Right ventricle myocardium superior (tissue), 1 donor: ENCODE measurements at places on chromosomes 4 and X. TPM values are rescaled to one million over a fixed set of nuclear protein-coding genes. Genes with fewer than 3 reads are reported as not detected.

DNA sequence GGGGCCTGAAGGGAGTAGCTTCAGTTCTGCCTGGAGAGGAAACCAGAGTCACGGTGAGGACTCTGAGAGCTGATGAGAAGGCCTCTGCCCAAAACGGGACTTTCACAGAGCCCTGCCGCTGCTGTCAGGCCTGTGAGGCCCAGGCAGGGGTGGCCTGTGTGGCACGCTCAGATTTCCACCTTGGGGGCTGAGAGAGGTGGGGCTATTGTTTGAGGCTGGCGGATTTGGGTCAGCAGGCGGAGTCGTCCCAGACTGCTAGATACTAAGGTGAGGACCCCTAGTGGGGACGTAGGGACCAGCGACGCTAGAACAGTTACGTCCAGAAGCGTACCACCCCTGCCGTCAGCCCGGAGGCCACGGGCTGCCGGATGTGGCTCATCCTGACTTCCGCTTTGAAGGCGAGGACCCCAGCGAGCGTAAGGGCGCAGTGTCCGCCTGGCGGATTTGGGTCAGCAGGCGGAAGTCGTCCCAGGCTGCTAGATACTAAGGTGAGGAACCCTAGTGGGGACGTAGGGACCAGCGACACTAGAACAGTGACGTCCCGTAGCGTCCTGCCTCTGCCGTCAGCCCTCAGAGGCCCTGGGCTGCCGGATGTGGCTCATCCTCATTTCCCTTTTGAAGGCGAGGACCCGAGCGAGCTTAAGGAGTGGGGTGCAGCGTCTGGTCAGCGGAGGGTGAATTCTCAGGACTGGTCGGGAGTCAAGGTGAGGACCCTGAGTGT lies at the start of gene MAGEB1:
Gene MAGEB1, plus strand, starts transcription at position 378 of the 721 bp plus-strand sequence. CDS start 3,348 bp downstream, outside the sequence.
- DNase-seq, result no peak

DNA sequence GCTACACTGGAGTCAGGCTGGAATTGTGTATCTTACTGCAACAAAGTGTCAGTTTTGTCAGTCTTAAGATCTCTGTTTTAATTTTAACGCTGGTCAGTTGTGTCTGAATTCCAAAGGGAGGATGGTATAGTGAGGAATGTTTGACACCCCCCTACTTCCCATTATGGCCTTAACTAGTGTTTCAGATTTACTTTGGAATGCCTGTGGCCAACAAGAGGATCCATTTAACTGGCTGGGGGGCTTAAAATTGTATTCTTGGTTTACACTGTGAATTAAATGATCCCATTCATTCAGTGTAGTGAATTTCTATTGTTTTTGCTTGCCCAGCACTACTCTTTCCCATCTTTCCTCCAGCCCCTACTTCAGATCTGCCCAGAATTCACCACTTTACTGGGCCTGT lies 75.8 kb upstream of the IQCM start:
- no peak for DNase-seq

GRCh38 chr4:153485860-153486259 lies 19.7 kb downstream of the TMEM131L start:
- DNase-seq, result no peak

DNA sequence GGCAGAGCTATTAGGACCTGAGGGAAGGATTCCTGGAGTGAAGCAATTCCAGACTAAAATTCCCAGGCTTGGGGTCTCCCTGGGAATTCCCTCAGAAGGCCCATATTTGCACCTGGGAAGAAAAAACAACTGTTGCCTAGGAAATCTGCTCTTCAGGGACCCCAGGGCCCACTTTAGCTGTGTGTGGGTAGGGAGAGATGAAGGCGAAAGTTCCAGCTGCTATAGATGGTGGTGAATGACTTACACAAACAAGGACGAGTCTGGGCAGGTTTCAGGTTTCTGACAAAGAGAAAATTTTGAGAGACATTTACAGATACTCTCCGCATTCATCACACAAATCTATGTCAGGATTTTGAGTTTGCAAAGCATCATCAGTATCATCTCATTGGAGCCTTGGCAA lies 126.1 kb downstream of the GPC3 start:
- DNase-seq, result no peak

DNA sequence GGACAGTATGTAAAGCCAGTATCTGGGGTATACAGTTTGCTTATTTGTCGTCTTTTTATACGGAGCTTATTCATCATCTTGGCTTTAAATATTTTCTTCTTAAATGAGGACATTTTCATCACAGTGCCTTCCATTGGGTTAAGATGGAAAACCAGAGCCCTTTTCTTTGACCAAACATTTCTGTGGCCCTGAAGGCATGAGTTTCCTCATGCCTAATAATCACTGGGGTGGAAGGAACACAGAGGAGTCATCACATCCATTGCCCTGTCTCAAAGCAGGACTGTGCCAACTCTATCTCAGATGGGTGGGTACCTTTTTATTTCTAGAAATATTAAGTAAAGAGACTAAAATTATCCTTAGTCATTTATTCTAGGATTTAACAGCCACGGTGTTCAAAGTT lies 40.0 kb downstream of the CHRDL1 start:
- DNase-seq, result no peak

GRCh38 chr4:187128222-187128621 lies 404.6 kb upstream of the FAT1 start:
- DNase-seq, result no peak

DNA sequence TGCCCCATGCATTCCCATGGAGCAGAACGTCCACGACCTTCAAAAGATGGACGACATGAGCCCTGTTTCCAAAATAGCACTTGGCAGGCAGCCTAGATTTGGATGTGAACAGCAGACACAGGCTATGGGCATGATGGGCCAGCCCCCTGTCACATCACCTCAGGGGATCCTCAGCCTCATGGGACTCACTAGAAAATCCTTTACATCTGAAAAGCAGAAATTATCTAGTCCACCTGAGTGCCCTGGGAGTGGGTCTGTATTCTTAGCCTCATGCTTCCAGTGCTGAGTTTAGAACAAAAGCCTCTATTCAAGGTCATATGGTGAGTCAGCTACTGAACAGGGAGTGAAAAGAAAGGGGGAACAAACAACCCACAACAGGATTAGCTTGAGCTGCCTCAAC lies 35.8 kb downstream of the GRIA3 start:
- peak; percentile 36 for DNase-seq

Gene FRAS1
- 2.5 TPM for total RNA-seq

Gene STK26
- 0.51 TPM for total RNA-seq

Gene UTP3
- total RNA-seq, result 15.0 TPM

Gene TLR2
- 3.5 TPM for total RNA-seq

Gene SLC26A1
- 0.19 TPM for total RNA-seq

Gene LAMP2
- total RNA-seq, result 49.2 TPM

Gene GPRASP1
- 3.8 TPM for total RNA-seq

Gene CXCL5
- 0.11 TPM for total RNA-seq

Gene AADAT
- 1.6 TPM for total RNA-seq
